ENCODE measurements at places on chromosomes 16 and 17. TPM values are rescaled to one million over a fixed set of nuclear protein-coding genes. Genes with fewer than 3 reads are reported as not detected.

DNA sequence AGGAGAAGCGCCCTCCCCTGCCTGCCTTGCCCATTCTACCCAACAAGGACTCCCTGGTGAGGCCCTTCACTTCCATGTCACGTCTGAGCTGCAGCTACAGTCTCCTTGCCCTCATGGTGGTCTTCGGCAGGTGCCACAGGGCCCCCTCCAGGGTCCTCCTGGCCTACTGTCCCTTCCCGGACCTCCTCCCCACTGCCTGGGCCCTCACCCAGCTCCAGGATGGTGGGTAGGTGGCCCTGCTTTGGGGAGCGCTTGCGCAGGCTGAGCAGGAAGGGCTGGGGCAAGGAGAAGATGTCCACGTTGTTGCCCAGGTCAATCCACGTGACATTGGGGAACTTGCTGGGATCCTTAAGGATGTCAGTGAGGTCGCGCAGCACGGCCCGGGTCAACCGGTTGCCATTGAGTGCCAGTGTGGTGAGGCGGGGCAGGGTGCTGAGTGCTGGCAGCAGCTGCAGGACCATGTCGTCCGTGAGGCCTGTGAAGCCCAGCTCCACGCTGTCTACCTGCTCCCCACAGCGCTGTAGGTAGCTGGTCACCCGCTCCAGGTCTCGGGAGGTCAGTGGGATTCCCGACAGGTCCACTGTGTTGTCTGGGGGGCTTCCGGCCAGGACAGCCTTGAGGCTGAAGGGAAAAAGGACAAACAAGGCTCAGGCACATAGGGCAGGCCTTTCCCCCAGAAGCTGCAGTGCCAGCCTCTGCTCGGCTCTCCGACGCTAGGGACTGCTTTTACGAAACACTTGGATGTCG, 28.3 kb downstream of the TRPV2 start:
- peaks cover 53% of the 10 kb centered on the region for H3K36me3 ChIP-seq
- peaks cover 21% of the 10 kb centered on the region for H3K4me1 ChIP-seq
- H3K27me3 ChIP-seq: no peaks in the 10 kb centered on the region

DNA sequence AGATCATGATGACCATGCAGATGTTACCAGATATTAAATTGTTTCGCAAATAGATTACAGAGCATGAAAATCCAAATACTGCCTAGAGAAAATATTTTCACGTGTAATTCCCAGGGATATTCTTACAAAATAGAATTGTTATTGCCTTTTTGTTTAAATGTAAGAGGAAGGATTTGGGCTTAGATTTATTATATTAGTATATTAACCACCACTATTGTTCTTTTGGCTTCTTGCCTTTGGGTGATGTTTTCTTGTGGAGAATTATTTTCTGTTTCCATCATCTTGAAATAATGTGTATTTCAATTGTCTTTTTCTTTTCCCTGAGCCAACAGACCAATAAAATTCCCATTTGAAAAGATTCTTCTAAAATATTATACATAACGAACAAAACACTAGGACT, 109.7 kb upstream of the NUDT7 start:
- H3K4me3 ChIP-seq: no peak overlapping the region
- no peaks in the 10 kb centered on the region for H3K27me3 ChIP-seq
- H3K27ac ChIP-seq: no peak overlapping the region
- no peaks in the 10 kb centered on the region for H3K4me1 ChIP-seq

GRCh38 chr17:52148969-52149351, 9.6 kb downstream of the CA10 start:
- H3K27ac ChIP-seq: no peak overlapping the region
- no peaks in the 10 kb centered on the region for H3K4me1 ChIP-seq
- H3K27me3 ChIP-seq: no peaks in the 10 kb centered on the region
- DNase-seq: no peak

- no peaks in the 10 kb centered on the region for H3K4me1 ChIP-seq
- no peaks in the 10 kb centered on the region for H3K27me3 ChIP-seq
- no peaks in the 10 kb centered on the region for H3K36me3 ChIP-seq
- no peak overlapping the region for H3K27ac ChIP-seq
- H3K4me3 ChIP-seq: no peak overlapping the region
Measured at GRCh38 chr16:17578981-17579874, 108.5 kb upstream of the XYLT1 start.

GRCh38 chr17:13182450-13182849, 164.6 kb upstream of the ELAC2 start:
- no peak for DNase-seq
- no peaks in the 10 kb centered on the region for H3K36me3 ChIP-seq
- no peaks in the 10 kb centered on the region for H3K27me3 ChIP-seq
- no peak overlapping the region for H3K4me3 ChIP-seq
- H3K4me1 ChIP-seq: no peaks in the 10 kb centered on the region

- H3K36me3 ChIP-seq: no peaks in the 10 kb centered on the region
- no peaks in the 10 kb centered on the region for H3K27me3 ChIP-seq
- no peak for DNase-seq
- no peaks in the 10 kb centered on the region for H3K4me1 ChIP-seq
- no peak overlapping the region for H3K27ac ChIP-seq
Measured at GRCh38 chr17:70332356-70333210, 163.3 kb downstream of the KCNJ2 start.

GRCh38 chr17:65208717-65209116, 71.5 kb downstream of the RGS9 start:
- no peaks in the 10 kb centered on the region for H3K4me1 ChIP-seq
- no peak for DNase-seq
- H3K27me3 ChIP-seq: no peaks in the 10 kb centered on the region

DNA sequence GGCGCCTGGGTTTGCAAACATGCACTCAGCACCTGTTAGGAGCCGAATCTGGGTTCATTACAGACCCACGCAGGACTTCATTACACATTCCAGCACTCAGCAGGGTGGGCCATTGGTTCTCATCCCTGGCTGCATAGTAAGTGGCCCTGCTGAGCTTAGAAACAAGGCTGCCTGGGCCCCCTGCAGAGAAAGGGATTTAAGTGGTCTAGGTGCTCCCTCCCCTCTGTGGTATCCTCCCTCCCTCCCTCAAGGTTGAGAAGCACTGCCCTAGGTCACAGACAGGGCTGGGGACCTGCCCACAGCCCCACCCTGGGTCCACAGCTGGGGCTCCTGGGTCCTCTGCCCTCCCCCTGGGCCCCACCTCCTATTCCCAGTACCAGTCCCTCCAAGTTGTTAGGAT, 28.3 kb downstream of the WNT3 start:
- H3K27me3 ChIP-seq: no peaks in the 10 kb centered on the region
- H3K27ac ChIP-seq: no peak overlapping the region
- H3K36me3 ChIP-seq: no peaks in the 10 kb centered on the region
- H3K4me3 ChIP-seq: no peak overlapping the region
- DNase-seq: no peak
- H3K4me1 ChIP-seq: no peaks in the 10 kb centered on the region

The SUPT6H gene
- 110 TPM for total RNA-seq

The TBC1D26 gene
- 0.46 TPM for total RNA-seq

The CMTM2 gene
- not detected for total RNA-seq

The TMEM92 gene
- total RNA-seq: not detected

The PRDM7 gene
- not detected for total RNA-seq

The TUBG2 gene
- total RNA-seq: 19.0 TPM

The NPIPA3 gene
- total RNA-seq: 6.1 TPM

The MYO15A gene
- total RNA-seq: 2.5 TPM
